ENCODE measurements at places on chromosomes 6 and 20.

DNA sequence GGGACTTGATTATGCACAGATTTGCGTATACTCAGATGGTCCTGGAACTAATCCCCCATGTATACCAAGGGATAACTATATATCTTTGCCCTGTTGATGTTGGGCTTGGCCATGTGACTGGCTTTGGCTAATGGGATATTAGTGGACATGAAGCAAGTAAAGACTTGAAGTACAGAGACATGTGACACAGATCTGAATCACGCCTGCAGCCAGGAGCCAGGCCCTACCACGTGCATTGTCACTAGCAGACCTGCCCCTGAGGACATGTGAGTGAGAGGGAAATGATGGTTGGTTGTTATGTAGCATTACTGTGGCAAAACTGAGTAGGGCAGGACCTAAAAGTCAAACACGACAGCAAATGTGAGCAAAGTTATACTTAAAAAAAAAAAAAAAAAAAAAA is 155.7 kb downstream of the AKAP7 start:
- no peak for DNase-seq

DNA sequence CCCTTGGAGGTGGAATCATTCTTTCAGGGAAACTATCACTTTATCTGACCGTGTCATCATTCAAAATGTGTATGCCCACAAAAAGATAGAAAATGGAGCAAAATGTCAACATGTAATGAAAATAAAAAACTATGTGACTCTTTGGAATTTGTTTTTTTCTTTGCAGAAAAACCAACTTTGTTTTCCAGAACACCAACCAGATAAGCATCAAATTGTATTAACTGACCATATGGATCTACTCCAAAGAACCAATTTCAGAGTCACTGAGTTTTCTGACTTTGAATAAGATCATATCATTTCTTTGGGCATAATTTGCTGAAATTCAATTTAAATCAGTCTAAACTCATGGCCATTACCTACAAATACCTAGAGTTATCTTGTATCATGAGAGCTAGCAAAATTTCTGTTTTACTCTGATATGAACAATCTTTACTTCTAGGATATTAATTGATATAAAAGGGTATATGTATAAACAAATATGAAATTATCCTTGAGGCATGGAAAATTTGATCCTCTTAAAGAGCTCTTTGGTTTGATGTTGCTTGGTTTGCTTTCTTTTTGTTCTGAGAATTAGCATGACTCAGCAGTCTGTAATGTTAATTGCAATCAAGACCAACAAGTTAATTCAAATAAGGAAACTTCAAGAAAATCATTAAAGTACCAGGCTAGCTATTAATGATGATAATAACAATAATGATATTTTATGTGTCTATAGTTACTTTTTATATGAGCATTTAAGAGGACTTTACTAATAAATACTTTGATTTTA is 444.4 kb upstream of the MARCKS start:
- no peak for DNase-seq

DNA sequence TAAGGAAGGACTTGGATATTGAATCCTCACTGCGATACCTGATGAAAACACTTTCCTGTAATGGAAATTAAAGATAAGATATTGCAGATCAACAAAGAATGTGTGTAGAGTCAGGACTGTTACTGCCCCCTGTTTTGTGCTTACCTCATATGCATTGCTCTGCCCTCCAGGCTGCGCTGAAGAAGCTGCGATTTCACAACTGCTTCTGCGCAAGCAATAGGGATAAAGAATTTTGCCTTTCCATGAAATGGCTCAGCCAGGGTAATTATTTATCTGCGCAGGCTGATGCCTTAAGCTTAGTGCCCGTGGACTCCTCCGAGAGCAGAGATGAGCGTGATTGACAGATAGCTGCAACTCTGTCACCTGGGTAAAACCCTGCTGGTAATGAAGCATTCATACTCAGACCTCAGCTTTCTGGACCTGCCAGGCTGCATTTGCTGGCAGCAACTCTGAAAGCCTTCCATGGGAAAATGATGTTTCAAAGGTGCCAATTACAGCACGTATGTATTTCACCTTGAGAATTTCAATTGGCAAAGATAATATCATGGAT is 370.6 kb downstream of the SAMD5 start:
- DNase-seq: no peak

DNA sequence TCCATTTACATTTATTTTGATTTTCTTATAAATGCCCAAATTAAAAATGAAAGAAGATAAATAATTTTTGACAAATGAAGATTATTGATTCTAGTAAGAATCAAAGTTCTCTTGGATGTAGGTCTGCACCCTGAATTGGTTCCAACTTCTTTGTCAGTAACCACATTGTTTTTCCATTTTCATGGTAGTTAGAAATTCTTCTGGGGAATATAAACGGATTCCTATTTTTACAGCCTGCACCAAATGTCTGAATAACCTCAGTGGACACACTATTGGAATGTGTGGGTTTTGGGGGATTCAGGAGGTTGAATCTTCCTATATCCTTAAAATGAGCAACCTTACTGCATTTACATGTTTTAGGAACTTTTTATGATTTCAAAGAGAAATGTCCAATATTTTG is 1085.3 kb upstream of the MAP3K7 start:
- DNase-seq: no peak

DNA sequence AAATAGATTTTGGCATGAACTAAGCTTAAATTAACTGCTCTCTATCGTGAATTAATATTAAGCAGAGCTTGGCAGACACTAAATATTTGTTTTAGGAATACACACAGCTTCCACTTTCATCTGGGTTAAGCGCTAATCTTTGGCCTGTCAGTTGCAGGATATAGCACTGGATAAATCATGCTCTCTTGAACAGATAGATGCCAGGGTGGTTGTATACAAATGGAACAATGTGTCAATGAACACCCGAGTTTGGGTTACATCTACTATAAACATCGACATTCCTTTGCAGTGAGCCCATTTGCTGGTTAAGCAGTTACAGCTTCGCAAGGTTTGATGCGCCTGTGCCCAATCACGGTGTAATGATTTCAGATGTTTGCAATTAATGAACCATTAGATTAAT is 338.2 kb upstream of the ZFP64 start:
- no peak for DNase-seq

- no peak for DNase-seq
These were observed 33.7 kb upstream of the MYLIP start for GRCh38 chr6:16095180-16095579.

GRCh38 chr20:38303908-38304379 is at the start of gene BPI:
Gene BPI, plus strand, starts transcription at chr20:38304156. Its CDS starts 68 bp downstream, at chr20:38304224.
- no peak for DNase-seq

DNA sequence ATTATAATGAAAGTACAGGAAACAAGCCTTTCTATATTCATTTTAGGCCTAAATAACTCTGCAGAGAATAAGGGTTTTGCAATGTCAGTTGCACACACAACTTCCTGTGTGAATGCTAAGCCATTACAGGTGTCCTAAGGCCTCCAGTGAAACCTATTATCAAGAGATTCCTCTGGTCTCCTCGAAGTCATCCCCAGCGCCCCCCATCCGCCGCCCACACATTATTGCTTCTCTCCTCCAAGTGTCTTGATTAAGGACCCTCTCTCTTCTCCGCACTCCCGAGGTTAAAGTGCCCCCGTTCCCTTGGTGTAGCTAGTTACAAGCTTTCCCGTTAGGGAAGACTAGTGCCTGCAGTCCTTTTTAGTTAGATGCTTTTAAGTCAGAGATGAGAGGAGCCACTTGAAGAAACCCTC is 1.3 kb downstream of the HIVEP2 start:
- peak; percentile 69 for DNase-seq

DNA sequence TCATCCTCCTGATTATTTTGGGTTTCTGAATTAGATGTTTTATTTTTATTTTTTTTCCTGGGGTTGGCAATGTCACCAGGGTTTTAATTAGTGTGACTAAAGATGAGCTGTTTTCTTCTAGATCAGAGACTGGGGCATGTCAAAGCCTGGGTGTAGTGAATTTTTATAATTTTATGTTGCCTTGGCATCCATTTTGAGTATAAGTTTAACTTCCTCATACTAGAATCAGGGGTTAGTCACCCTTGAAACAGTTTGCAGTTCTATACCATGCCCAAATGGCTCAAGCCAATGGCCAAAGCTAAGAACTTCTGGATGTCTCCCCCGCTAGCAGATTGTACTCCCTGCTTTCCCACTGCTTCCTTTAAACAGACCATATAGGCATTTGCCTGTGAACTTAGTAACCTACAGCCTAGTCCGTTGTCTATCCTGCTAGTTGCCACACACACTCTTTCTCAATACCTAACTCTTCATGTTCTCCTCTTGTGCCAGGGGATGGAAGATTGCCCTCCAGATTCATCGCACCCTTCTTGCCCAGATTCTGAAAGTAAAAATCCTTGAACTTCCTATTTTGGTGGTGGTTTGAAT is 54.5 kb downstream of the KIAA0408 start:
- DNase-seq: no peak

DNA sequence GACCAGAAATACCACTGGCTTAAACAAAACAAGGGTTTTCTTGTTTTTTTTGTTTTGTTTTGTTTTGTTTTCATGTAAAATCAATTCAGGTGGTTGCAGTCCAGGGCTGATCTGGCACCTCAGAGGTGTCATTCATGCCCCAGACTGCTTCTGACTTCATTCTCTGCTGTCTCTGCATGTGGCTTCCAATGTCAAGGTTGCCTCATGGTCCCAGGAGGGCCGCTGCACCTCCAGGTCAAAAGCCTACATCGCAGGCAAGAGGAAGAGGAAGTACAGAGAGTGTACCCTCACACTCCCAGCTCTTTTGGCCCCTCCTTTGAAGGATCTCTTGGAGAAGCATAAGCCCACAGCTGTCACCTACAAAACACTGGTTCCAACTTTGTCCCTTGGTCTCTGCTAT is 1.4 kb upstream of the BTN3A1 start:
- no peak for DNase-seq

- DNase-seq: no peak
These were observed 902 bp downstream of the SAMHD1 start for GRCh38 chr20:36950414-36951197.

GRCh38 chr6:39821742-39822532 is 29.8 kb downstream of the DAAM2 start:
- no peak for DNase-seq

GRCh38 chr20:36097337-36098151 is 57.0 kb upstream of the EPB41L1 start:
- DNase-seq: no peak

DNA sequence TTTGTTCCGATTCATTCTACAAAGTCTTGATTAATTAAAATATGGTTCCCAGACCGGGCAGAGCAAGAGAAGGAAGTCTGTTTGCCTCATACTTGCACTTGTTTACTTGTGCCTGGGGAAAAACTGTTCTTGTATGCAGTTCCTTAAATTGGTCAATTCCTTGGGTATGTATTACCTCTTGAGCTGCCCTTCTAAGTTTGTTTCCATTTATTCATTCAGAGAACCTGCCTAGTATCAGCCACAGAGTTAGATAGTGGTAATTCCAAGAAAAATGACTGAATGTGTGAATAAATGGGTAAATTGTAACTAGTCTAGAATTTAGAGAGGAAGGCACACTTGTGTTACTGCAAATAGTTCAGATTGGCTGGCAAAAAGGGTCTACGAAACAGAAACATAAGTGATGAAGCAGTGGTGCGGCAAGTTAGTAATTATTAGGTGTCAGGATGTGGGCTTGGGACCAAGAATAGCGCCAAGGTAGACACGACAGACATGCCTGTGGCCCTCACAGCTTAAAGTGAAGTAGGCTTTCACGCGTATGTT is 525 bp upstream of the MAK start:
- peak; percentile 65 for DNase-seq

DNA sequence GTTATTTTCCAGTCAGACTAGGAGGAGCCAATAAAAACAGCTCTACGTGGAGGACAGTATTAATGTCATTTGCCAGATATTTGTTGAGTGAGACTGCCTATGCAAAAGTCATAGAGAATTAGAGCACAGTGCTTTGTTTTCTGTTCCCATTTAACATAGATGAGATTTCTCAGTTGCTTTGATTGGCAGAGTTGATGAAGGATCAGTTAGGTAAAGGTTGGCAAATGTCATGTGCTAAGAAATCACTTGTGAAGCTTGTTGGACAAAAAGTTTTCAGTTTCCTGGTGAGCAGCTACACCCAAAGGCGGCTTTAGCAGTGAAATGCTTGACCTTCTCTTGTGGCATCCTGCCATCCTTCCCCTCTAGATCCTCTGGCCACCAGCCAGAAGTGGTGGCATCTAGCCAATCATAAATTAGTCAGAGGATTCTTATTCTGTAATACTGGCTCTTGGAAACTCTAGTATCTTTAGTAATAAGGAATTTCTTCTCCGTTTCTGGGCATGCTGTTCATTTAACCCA is 37.0 kb downstream of the BCKDHB start:
- DNase-seq: no peak

DNA sequence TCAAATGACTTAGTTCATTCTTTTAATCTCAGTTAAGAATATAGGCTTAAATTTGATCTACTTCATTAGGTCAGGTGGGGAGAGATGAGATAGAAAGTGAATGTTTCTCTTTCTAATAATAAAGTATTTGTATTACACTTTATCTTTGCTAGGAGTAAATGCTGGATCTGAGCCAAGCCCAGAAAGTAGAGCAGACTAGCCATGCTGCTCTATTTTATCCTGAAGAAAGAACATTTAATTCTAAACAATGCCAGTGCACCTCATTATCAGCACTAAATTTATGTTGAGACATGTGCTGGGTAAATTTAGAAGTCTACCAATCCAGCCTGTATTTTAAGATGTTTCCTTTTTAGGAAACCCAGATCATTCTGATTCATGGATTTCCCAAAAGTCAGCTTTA is 43.5 kb downstream of the AKIRIN2 start:
- DNase-seq: no peak

- no peak for DNase-seq
These were observed 278.1 kb downstream of the MEI4 start for GRCh38 chr6:77930952-77931351.

- no peak for DNase-seq
These were observed 227.4 kb downstream of the LRFN2 start for GRCh38 chr6:40359808-40360207.

DNA sequence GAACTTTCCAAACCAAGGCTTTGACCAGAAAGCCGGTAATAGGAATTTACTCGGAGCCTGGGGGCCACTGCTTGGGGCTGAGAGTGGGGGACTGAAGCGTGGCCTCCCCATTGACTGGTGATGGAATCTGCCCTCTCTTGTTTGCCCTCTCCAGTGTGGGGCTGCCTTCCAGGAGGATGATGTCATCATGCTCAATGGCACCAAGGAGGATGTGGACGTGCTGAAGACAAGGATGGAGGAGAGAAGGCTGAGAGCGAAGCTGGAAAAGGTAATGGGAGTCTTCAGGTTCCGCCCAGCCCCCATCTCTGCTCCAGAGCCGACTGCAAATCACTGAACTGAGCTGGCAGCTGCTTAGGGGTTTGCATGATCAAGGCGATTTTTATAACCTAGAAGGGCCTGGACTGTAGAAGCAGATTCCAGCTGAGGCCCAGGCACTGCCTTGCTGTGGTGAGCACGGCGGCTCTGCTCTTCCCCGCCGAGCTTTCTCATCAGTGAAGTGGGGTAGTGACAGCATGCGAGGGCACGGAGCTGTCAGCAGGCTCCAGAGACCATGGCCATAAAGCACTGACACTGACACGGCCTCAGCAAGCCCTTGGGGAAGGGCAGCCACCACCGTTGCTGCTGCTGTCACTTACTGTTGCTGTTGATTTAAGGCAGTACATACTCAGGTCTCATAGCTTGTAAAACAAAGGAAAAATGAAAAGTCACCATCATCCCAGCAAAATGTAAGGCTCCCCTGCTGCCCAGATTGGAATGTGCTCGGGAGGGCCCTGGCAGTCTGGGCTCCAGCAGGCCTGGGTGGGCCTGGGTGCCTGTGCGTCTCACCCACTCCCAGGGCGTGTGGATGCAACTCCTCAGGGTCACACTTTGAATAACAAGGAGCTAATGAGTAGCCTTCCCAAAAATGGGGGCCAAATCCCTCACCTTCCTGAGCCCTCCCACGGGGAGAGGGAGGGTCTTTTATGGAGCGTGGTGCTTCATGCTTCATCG is 11.1 kb upstream of the FAM209A start:
- no peak for DNase-seq
